GM12891 (cell line): ENCODE measurements at places on chromosomes 13 and 19.
A peak's percentile ranks its signal among the peaks of the same experiment; 100 is the strongest.

GRCh38 chr13:110466266-110466915 lies 95.1 kb downstream of the RAB20 start:
- no peak for DNase-seq

DNA sequence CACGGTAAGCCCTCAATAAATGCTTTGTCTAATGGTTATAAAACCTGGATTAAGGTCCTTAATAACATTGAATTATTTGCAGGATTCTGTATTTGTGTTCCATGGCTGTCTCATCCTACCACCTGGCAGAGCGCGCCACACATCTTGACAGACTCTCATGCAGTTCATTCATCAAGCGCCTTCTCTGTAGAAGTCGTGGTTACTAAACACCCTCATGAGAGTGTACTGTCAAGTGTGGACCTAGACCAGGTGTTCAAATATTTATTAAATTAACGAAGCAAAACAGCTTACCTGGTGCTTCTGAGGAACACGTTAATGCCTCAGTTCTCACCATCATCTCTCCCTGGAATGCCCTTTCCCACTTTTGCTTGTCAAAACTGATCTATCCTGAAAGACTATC lies 13.1 kb upstream of the FBXL3 start:
- DNase-seq, result no peak

GRCh38 chr19:35162471-35163326 lies 8.2 kb downstream of the FXYD5 start:
- no peak for DNase-seq

- peak; percentile 84 for DNase-seq
Observed at GRCh38 chr19:58559275-58560006, 1.0 kb upstream of the UBE2M start.

GRCh38 chr19:38597075-38597474 lies 20.7 kb downstream of the MAP4K1 start:
- no peak for DNase-seq
